Epithelial cell of proximal tubule (primary cell): ENCODE measurements at places on chromosomes 4 and X. TPM values are rescaled to one million over a fixed set of nuclear protein-coding genes. Genes with fewer than 3 reads are reported as not detected.

Gene VCX3B
- not detected in 2 replicates for total RNA-seq

Gene CCDC158
- 0.17 TPM in 1 of 2 replicates, not detected in the other for total RNA-seq

Gene NIPAL1
- total RNA-seq, result 3.9 and 8.7 TPM in 2 replicates

Gene PKD2
- total RNA-seq, result 14.1 and 14.7 TPM in 2 replicates

Gene ZNF157
- 0.07 TPM in 1 of 2 replicates, not detected in the other for total RNA-seq
